ENCODE measurements at places on chromosomes 6 and 20. TPM values are rescaled to one million over a fixed set of nuclear protein-coding genes. Genes with fewer than 3 reads are reported as not detected.

The PHACTR1 gene
- total RNA-seq = 69.7 TPM

The ZBP1 gene
- total RNA-seq = 6.3 TPM

The CRYBG1 gene
- 30.7 TPM for total RNA-seq

The GPX5 gene
- not detected for total RNA-seq

The GPR6 gene
- total RNA-seq = not detected

The FOXQ1 gene
- total RNA-seq = 0.08 TPM

GRCh38 chr6:40532349-40533000 lies 54.7 kb downstream of the LRFN2 start:
- DNase-seq = no peak

GRCh38 chr6:50007819-50008218 lies 14.0 kb downstream of the DEFB110 start:
- no peak for DNase-seq

GRCh38 chr6:53335224-53335994 lies 13.3 kb downstream of the ELOVL5 start:
- peak; percentile 88 for DNase-seq

DNA sequence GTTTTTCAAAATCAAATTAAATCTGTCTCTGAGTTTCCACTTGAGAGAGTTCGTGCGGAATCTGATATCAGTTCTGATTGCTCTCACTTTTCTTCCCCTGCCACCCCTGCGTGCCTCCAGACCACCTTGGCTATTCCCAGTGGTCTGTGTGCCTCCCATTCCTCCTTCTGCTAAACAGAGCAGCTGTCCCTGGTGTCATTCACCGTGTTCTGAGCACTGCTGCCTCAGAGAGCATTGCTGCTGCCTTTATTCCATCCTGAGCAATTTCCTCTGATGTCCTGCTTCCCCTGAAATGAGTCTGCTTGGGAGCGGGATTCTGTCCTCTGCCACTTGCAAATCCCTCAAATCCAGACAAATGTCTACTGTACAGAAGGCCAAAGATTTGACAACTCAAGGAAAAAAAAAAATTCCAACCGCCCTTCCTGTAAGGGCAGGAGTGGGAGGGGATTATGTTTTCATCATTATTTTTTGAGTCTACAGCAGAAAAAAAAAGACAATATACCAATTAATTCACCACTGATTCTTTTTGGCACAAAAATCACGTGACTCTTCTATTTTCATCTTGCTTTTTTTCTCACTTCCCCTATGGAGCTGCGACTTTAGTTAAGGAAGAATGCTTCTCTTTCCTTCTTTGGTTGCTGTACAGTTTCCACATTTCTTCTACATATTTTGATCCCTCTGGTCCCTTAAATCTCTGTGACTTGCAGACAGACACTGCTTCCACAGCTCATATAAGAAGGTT lies 833.0 kb downstream of the EPHA7 start:
- DNase-seq = no peak

GRCh38 chr20:6605055-6605935 lies 162.2 kb upstream of the BMP2 start:
- no peak for DNase-seq

- DNase-seq = no peak
These were observed 892 bp upstream of the DXO start for GRCh38 chr6:31972709-31973350.

DNA sequence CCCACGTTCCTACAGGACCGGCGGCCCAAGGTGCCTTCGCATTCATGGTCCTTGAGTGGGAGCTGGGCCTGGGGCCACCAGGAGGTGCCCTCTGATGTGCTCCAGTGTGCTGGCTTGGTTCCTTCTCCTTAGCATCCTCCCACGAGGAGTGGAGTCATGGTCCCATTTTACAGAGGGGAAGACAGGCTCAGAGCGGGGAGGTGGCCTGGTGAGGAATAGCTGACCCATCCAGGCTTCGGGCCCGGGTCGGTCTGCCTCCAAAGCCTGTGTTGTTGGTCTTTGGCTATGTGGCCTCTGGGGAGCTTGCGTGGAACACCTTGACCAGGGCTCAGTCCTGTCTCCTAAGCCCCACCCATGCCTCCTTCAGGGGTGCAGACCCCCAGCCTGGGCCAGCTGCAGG lies 22.8 kb downstream of the RBM38 start:
- no peak for DNase-seq

- no peak for DNase-seq
These were observed 582.5 kb downstream of the RFPL4B start for GRCh38 chr6:112929641-112930040.
